ENCODE measurements at places on chromosomes 1 and 21.

DNA sequence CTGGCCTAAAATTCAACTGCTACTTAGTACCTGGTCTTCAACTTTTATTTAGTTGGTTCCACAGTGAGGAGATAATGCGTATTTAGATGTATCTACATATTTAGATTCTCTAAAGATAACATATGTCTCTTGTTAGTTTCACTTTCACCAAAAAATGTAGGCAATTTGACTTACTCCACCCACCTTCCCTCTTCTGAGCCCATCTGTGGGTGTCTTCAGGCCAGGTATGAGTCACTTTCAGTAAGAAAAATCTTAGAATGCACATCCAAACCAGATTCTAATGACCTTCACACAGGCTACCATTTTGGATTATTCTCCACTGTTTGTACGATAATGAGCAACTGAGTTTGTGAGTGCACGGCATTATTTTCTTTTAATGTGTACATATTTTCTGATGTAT is 501.7 kb downstream of the NEGR1 start:
- DNase-seq: no peak

GRCh38 chr21:40672602-40673001 is 174.4 kb downstream of the DSCAM start:
- no peak for DNase-seq

GRCh38 chr1:119347858-119348257 is 20.7 kb upstream of the HAO2 start:
- DNase-seq: no peak

- no peak for DNase-seq
Measured at GRCh38 chr1:226479474-226479873, 69.1 kb upstream of the STUM start.

DNA sequence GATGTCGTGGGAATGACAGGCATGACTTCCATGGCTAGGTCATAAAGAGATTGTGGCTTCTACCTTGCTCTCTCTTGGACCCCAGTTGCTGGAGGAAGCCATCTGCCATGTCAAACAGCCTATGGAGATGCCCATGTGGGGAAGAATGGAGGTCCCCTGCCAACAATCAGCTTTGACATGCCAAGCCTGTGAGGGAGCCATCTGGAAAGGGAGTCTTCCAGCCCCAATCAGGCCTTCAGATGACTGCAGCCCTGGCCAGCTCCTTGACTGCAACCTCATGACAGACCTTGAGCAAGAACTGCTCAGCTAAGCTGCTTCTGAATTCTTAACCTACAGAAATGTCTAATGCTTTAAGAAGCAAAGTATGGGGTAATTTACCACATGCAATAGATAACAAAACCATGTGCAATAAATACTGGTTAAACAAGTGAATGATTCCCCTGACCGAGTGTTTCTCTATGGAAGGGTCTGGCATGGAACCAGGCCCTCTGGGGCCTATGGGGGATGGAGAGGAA is 187.1 kb downstream of the HIVEP3 start:
- no peak for DNase-seq

GRCh38 chr1:245448975-245449431 is 294.2 kb downstream of the KIF26B start:
- DNase-seq: no peak

DNA sequence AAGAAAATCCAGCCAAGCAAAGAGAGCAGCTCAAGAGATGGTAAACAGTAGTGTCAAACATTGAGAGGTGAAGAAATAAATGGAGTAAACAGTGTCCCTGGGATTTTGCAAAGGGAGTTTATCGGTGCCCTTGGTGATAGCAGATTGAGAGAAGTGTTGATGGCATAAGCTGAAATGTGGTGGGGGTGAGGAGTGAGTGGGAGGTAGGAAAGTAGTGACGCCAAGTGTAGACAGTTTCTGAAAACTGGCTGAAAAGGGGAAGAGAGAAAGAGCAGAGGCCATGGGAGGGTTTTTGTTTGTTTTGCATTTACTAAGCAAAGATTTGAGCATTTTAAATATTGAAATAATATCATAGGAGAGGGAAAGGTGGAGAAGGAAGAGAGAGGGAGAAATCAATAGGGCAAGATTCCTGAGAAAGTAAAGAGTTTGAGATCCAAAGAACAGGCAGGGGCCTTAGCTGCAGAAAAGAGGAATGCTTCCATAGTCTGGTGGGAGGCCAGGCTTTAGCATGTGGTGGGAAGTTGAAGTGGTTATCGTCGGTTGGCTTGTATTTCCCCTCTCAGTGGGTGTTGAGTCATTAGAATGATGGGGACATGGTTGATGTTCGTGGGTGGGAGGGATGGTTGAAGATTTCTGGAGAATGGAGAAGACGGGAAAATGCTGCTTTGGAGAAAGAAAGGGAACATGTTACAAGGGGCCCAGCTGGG is 26.8 kb upstream of the RASAL2 start:
- DNase-seq: no peak

- no peak for DNase-seq
Measured at GRCh38 chr1:34166191-34166624, 1.2 kb upstream of the CSMD2 start.

GRCh38 chr1:224647449-224647848 is 31.3 kb downstream of the CNIH3 start:
- no peak for DNase-seq

All from activated T-helper 1 cell treated with Interleukin-2 at 50 U/mL for 16 hours (primary cell).